Activated T-helper 2 cell treated with anti-CD3 and anti-CD28 coated beads, Interferon-gamma antibody, Interleukin-2, Interleukin-4, amounts not matched to agents 10 μg/mL and 5 μg/mL and 100 μg/mL, durations not matched to agents 14 hours and 24 hours and 36 hours (primary cell): ENCODE measurements at places on chromosomes 2 and 18. TPM values are rescaled to one million over a fixed set of nuclear protein-coding genes. Genes with fewer than 3 reads are reported as not detected.

DNA sequence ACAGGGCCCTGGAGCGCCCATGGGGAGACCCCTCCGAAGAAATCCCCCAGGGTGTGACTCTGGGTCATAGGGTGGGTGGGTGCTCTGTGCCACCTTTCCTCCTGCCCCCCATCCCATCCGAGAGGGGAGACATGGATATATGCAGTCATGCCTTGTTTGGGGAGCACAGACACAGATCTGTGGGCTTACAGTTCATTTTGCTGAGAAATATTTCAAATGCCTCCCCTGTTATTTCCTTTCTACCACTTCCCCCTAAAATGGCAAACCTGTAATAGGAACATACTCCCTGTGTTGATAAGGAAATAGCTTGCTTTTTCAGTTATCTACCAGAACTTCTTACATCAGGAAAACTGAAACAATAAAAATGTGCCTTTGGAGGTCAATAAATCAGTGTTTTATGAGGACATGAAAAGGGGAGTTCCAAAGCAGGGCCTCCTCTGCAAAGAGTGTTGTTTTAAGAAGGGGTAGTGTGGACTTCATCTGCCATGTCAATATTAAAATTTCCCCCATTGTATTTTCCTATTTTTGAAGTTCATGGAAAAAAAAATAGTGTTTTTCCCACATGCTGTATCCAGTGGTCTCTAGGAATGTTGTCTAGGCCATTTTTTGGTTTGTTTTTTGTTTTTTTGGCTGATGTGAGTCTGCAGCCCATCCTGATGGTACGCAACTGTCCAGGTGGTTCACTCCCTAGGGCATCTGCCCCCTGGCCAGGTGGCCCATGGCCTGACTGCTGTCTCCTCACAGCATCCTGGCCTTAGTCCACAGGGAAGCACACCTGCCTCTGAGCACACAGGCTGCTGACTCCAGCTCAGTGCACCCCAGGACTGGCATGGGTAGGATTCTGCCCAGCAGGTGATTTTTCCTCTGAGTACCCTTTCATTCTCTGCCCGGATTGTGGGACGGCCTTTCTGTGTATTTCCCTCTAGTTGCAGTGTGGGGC, 3.7 kb downstream of the TNFRSF11A start:
- no peak for DNase-seq

GRCh38 chr2:19743641-19744040, 158.1 kb downstream of the TTC32 start:
- no peak for DNase-seq

MAL gene
- total RNA-seq = 101 and 117 TPM in 2 replicates

ZCCHC2 gene
- 43.8 and 48.6 TPM in 2 replicates for total RNA-seq

EML4 gene
- total RNA-seq = 43.0 and 45.2 TPM in 2 replicates

COL4A3 gene
- not detected in 2 replicates for total RNA-seq
